ENCODE measurements at places on chromosomes 12 and 14.

DNA sequence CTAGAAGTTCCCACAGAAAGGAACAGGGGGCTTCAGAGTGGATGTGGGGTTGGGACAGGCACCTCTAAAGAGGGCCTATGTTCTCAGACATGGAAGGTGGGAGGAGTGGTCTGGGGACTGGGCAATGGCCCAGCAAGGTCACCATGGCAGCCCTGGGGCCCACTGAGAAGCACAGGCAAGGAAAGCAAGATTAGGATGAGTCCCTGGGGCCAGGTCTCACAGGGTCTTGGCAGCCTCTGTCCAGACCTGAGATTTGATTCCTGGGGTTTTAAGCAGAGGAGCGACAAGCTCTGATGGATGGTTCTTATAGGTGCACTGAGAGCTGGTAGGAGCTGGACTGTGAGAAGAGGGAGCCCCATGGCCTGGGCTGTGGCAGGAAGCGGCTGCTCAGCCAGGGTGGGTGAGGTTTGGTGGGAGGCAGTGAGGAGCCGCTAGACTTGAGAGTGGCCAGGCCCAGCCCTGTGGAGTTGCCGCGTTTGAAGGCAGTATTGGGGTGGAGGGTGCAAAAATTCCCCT is 44.0 kb downstream of the DLK1 start:
- DNase-seq = no peak

DNA sequence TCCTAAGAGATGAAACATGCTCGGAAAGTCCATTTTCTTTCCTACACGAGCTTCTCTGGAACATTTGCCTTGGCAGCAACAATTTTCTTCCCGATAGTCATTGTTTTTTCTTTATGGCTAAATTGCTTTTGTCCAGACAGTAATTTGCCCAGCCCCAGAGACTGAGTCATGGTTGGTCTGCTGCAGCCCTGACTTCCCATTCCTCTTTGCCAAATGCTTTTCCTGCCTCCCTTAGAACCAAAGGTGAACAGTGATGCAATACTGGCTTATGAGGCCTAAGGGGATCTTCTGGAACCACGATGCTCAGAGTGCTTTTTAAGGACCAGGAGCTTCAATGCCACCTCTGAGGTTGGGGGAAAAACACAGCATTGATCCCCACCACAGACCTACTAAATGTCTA is 1599.6 kb upstream of the TMEM132C start:
- no peak for DNase-seq

GRCh38 chr14:34300882-34301734 is 160.9 kb downstream of the SPTSSA start:
- DNase-seq = no peak

GRCh38 chr12:122107261-122107660 is 28.7 kb downstream of the MLXIP start:
- no peak for DNase-seq

- DNase-seq = no peak
Measured at GRCh38 chr14:77599889-77600288, 16.5 kb downstream of the SPTLC2 start.

DNA sequence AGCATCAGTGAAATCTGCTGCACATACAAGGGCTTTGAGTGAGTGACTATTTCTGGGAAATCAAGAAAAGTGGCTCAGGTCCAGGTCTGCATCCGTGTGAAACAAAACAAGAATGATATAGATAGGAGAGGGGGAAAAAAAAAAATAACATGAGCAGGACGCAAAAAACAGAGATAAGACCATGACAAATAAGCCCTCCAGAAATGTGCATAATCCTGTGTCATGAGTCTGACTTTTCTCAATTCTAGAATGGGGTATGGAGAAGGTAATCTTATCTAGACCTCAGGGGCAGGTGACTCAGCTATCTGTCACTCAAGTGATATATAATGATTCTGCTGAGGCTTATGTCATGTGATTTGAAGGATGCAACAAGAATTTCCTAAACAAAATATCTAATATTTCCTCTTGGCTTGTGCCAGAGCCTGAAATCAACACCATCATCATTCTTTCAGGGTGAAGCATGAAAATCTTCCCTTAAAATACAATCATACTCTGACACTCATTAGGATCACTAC is 250.0 kb downstream of the PHLDA1 start:
- no peak for DNase-seq

DNA sequence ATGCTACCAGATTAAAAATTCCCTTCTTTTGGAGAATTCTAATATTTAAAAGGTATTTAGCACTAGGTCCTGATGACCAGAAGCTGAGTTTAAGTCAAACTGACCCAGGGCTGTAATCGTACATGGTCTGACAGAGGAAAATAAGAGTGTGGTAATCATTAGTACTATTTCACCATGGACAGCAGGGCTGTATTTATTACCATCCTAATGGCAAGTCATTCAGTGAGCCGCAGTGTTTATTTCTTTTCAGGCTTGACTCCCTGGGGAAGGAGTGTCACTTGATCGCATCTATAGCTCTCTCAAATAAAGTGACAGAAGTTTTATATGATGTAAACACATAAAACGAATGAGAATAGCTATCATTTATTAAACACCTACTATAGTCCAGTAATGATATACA is 261.8 kb downstream of the BTG1 start:
- no peak for DNase-seq
